ENCODE measurements at places on chromosomes 16 and 17.

GRCh38 chr17:48723423-48724250, 652 bp downstream of the PRAC2 start:
- DNase-seq = no peak

DNA sequence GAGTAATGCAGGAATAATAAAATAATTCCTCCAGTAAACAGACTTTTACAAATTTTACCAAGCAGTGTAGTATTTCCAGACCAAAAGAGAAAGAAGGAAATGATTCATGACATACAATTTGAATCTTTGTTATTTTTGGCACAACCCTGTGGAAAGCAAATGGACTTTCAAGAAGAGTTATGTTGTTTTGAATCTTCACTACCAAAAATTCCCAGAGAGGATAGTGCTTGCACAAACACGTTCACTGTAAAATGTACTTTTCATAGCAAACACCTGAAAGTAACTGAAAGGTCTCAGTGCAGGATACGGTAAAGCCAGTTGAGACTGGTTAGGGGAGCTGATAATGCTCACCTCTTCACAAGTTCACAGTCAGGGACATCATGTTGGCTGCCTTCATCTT, 107.1 kb downstream of the USP22 start:
- no peak for DNase-seq

GRCh38 chr17:71163121-71163812, 957.6 kb upstream of the SOX9 start:
- no peak for DNase-seq

DNA sequence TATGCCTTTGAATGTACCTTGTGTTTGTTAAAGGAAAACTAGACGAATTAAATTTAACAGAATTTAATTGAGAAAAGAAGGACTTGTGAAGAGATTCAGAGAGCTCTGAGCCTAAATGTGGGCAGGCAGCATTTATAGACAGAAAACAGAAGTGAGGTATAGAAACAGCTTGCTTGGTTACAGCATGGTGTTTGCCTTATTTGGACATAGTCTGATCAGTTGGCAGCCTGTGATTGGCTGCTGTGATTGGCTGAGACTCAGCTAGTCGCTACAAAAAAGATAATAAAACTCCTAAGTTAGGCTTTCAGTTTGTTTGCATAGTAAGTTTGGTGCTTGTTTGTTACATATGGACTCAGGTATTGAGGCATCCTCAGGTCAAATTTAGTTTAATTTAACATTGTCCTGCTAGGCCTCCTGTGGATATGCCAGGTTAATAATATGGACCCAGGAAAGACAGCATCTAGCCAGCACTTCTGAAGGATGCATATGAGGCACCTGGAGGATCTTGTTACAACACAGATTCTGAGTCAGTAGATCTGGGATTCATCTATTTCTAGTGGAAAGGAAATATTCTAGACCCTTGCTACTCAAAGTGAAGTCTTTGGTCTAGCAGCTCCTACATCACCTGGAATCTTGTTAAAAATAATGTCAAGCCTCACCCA, 43.4 kb downstream of the SLFN5 start:
- no peak for DNase-seq

- no peak for DNase-seq
Observed at GRCh38 chr16:86667035-86667434, 88.7 kb downstream of the FOXL1 start.

- DNase-seq = no peak
Observed at GRCh38 chr17:38800237-38800760, 943 bp upstream of the PIP4K2B start.

GRCh38 chr16:65413861-65414260, 292.0 kb upstream of the CDH11 start:
- DNase-seq = no peak

GRCh38 chr17:19978209-19978802, 678 bp upstream of the AKAP10 start:
- peak; percentile 84 for DNase-seq

- DNase-seq = no peak
Observed at GRCh38 chr16:87207965-87208364, 109.2 kb downstream of the C16orf95 start.

DNA sequence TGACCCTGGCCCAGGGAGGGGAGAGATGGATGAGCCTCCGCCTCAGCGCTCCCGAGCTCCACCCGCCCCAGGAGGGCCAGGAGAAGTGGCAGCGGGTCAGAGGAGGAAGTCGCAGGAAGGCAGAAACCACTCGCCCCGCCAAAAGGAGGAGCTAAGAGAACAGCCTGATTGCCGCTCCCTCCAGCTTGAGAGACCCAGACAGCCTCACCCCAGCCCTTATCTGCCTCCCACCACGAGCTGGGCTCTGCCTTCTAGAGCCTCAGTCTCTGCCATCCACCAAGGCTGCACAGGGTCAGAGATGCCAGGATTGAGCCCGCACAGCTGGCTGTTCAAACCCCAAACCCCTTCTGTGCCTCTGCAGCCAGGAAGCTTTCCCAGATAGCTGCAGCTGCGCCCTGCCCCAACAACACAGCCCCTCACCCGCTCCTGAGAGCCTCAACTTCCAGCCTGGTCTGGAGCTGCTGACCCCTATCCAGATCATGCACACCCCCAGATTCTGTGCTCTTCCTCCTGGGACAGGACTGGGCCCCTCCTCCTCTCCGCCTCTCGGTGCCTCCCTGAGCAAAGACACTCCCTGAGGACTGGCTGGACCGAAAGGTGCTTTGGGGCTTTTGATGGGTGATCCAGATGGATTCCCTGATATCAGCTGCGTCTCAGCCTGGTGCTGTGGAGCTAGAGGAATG, 1.0 kb upstream of the ATP2A3 start:
- peak; percentile 60 for DNase-seq

GRCh38 chr17:20991276-20992037, 51.4 kb downstream of the USP22 start:
- no peak for DNase-seq

DNA sequence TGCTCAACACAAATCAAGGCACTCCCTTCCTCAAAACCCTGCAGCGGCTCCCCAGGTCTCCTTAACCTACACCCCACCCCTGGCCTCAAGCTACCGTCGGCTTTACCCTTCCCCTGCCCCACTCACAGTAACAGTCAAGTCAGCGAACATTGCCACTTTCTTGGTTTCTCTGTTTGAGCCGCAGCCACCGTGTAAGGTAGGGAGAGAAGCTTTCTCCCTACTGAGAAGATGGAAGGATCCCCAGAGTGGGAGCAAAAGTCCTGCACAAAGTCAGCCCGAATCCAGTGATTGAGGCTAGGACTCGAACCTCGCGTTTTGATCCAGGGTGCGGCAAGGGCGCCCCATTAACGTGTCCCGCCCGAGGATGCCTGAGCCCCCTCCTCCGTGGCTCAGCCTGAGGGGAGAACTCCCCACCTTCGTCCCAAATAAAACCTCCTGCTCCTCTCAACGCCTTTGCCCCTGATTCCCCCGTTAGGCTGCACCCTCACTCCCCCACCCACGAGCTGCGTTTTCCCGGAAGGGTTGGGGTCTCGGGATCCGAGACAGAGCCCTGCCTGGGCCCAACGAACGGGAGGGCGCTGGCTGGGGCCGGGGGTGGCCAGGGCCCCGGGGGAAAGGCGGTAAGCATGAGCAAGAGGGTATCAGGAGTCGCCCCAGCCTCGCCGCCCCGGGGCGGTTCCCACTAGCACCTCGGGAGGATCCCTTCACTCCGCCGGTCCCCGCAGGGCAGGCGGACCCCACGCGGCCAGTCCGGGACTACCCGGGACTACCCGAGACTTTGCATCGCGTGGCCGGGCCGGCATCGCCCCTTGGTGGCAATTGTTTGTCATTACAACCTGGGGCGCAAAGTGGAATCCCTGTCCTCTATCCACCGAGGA, 9.9 kb upstream of the NAGS start:
- peak; percentile 47 for DNase-seq

- no peak for DNase-seq
Observed at GRCh38 chr16:4176906-4177417, 60.7 kb upstream of the ADCY9 start.

DNA sequence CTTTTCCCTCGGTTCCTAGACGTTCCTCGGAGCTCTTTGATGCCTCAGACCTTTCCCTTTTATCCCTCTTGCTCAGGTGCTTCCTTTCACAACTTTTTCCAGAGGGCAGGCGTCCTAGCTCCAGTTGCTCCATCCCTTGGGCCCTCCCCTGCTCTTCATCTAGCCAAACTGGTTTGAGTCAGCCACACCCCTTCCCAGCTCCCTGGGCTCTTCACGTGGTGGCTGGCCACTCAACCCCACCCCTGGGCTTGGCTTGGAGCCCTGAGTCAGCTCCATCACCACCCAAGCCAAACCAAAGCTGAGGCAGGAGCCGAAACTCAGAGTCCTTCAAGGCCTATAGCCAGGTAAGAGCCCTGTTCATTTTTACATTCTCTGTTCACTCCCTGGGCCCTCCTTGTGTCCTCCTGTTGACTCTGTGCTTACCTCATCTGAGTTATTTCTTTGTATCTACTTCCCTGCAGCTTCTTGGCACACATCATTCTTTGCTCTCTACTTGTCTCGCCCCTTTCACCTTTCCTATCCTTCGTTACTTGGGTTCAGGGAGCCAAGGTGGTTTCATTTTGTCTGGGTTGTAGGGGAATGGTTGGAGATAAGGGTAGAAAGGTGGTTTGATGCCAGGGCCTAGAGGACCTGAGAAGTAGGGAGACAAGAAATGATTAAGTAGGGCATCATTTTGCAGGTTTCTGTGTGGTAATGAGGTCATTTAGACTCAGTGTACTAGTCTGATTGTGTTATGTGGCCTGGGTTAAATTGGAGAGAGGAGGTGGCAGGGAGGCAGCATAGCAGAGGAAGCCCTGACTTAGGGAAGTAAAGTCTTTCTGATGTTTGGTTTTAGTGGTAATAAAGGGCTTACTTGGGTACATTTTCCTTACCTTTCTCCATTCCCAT, 7.6 kb upstream of the PHKG2 start:
- DNase-seq = no peak

GRCh38 chr17:44904001-44904984, 5.0 kb upstream of the EFTUD2 start:
- no peak for DNase-seq

DNA sequence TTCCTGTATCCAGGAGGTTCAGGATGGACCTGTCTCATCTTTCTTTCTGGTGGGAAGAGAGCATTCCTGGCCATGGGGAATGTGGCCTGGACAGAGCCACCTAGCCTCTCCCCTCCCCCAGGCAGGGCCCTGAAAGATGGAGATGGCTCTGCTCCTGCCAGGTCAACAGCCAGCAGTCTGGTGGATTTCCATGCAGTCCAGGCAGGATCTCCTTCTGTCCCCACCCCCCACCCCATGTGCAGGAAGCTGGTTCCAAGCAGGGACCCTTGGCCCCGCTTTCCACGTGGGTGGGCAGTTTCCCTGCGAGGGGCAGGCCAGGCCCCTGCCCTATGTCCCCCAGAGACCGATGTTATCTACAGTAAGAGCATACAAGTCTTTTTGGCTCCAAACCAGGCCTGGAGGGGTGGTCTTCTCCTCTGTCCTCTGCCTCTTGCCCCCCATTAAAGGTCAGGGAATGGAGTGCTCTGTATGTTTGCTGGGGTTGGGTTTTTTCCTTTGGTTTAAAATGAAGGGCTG, 240.5 kb downstream of the SEC14L1 start:
- no peak for DNase-seq

DNA sequence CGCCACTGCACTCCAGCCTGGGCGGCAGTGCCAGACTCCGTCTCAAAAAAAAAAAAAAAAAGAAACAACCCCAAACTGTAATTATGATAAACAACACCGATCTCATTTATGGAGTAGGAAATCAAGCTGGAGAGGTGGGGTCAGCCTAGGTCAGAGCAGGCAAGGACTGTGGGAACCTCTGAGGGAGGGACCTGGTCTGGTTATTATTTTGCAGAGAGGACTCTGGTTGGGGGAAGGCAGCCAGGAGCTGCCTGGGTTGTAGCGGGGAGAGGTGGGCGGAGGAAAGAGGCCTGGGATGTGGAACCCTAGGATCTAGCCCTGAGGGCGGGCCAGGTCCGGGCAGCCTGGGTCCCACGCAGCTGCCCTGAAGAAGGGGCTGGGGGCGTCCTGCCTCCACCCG, 10.9 kb upstream of the HS3ST6 start:
- DNase-seq = no peak

DNA sequence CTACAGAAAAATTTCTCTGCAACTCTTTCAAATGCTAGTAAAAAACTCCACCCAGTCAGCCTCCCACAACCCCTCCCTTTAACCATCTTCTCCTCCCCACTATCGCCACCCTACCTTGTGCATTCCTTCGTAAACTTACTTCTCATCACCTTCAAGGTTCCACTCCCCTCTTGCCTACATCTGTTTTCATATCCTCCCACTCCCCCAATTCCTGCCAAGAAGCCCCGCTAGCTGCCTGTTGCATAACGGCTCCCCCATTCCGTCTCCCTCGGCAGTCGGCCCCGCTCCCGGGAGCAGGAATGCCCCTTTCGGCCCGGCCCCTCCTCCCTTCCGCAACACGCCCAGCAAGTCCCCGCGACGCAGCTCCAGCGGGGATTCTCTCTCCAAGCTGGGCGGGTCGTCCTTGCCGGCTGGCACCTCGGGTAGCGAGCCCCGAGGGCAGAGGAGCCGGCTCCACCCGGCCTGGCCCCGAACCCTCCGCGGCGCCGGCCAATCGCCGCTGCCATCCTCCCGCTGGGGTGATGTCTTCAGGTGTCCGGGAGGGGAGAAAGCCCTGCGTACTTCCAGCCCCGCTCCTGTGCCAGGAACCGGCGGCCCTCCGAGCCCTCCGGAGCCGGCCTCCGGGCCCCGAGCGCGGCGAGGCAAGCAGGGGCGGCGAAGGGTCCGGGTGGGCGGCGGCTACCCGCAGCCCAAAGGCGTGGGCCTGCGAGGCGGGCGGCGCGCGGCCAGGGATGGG, 1.5 kb downstream of the PHLPP2 start:
- no peak for DNase-seq

DNA sequence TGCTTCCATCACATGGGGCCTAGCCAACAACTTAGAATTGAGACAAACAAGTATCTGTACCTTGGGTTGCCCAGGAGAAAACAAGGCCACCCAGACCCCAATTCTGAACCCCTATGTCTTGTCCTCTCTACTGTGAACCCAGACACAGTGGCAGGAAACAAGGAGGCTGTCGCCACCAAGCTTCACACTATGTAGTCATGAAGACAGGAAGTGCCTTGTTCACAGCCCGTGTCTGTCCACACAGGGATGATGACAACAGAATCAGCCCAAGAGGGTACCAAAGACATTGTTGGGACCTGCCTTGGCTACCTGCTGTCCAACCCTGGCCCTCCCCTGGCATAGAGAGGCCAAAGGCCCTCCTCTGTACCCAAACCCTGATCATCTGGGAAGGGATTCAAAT, 84.8 kb downstream of the CDYL2 start:
- DNase-seq = no peak

- DNase-seq = no peak
Observed at GRCh38 chr16:51326131-51326856, 175.2 kb upstream of the SALL1 start.

- no peak for DNase-seq
Observed at GRCh38 chr16:67388191-67388590, 5.1 kb downstream of the TPPP3 start.

- DNase-seq = peak; percentile 73
Observed at GRCh38 chr16:4947722-4948503, 10.2 kb upstream of the SEC14L5 start.
